ENCODE measurements at places on chromosomes 5 and 9.

GRCh38 chr5:137040024-137040423 is 459.1 kb downstream of the SPOCK1 start:
- no peak for DNase-seq

- DNase-seq, result no peak
These were observed 47.6 kb upstream of the ELOVL7 start for GRCh38 chr5:60891667-60892066.

DNA sequence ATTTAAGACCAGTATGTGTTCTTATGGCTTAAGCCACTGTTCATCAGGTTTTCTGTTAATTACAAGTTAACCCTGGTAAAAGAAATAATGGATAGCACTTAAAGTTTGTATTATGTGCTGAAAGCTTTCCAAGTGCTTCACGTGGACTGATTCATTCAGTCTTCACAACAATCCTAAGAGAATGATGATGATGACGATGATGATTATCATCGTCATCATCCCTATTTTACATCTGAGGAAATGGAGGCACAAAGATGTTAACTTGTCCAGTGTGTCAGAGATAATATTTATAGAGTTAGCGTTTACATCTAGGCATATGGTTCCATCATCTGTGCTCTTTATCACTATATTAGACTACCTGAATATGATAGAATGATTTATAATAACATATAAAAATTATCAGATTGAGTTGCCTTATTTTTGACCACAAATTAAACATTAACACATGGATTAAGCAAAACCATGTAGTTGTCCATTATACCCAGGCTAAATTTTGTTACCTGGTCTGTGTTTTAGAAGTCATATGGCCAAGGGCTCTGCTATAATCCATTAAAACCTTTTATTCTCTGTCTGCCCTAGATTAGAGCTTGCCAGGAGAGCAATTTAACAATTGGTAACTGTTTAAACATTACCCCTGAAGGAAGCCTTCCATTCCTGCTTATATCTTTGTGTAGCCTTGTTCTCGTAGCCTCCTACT is 102.3 kb upstream of the MAP3K1 start:
- DNase-seq, result no peak

DNA sequence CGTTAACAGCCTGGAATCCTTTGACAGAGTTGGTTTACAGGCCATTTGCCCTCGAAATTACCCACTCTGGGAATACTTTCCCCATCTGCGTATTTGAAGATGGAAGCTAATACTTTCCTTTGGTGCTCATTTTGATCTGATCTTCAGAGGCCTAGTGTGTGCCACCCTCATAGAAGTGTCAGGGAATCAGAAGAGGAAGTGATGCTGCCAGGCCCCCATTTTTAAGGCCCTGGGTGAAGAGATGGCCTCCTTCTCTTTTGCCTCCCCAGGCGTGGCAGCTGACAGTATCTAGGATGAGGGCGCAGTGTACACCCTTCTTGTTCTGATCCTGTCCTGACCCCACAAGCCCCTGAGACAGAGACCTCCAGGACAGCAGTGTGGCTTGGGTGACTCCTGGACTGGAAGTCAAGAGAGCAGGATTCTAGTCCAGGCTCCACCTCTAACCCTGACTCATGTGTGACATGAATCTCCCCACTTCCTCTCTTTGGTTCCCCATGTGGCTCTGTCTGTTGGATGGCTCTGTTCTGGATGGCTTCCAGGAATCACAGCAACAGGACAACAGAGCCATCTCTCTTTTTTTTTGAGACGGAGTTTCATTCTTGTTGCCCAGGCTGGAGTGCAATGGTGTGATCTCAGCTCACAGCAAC is 27.8 kb downstream of the CSF1R start:
- no peak for DNase-seq

- DNase-seq, result no peak
These were observed 81.9 kb downstream of the TNC start for GRCh38 chr9:115035841-115036612.

DNA sequence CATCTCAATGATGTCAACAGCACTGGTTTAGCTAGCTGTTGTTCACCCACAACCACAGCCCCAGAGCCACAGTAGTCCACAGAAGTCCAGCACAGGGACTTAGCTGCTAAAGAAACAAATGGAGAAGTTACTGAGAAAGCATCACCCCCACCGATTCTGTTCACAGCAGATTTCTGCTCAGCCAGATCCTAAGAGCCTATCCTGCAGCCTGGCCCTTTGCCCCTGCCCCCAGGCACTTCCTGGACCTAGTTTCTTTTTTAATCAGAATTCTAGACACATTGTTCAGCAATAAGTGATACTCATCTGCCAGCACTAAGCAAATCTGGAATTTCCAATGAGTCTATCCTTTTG is 7.4 kb downstream of the B4GALT1 start:
- DNase-seq, result peak; percentile 81

DNA sequence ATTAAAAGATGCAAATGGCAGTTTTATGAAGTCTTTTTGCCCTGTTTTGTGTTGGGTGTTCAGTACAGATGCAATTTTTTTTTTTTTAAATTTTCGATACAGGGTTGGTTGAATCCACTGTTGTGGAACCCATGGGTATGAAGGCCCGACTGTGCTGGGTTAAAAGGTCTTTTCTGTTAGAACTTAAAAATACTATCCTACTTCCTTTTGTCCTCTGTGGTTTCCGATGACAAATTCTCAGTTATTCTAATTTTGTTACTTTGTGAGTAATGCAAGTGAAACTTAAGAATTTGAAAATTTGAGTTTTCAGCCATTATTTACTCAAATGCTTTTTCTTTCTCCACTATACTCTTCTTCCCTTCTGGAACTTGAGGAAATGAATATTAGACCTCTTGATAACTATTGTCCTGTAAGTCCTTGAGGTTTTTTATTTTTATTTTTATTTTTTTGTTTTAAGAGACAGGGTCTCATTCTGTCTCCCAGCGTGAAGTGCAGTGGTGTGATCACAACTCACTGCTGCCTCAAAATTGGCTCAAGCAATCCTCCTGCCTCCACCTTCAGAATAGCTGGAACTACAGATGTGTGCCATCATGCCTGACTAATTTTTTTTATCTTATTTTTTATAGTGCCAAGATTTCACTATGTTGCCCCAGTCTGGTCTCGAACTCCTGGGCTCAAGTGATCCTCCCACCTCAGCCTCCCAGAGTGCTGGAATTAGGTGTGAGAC is 67.5 kb downstream of the ZCCHC7 start:
- DNase-seq, result no peak

- DNase-seq, result no peak
These were observed 96.3 kb upstream of the CPEB4 start for GRCh38 chr5:173791878-173792277.

GRCh38 chr9:104914466-104914865 is 13.5 kb downstream of the ABCA1 start:
- DNase-seq, result no peak

DNA sequence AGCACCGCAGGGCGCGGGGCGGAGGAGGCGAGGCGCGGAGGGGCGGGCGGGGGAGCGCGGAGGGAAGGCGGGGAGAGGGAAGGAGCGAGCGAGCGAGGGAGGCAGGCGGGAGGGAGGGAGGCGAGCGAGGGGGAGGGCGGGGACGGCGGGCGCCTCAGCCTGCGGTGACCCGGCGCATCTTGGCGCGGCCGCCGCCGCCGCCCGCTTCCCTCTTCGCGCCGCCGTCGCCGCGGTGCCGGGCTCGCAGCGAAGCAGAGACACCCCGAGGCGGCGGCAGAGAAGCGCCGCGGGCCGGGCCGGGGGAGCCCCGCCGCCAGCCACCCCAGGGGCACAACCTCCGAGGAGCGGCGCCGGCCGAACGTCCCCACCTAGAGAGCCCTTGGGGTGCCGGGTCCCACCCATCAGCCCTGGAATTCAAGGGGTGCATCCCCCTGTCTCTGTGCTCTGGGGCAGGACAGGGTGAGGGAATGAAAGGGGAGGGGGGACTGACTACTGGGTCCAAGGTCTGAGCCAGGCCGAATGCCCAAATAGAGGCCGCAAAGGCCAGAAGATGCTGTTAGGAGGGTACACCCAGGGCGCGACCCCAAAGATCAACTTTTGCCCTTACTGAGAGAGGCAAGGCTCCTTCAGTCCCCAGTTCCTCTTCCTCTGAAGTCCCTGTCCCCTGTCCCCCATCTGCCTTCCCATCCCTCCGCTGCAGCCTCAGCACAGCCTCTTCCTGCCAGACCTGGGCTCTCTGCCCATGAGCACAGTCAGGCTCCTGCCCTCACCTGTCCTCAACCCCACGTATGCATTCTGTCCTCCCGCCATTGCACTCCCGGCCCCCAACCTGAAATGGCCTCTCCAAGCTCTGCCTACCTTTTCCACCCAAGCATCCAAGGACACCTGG is at the start of gene ADAMTS2:
Gene ADAMTS2, minus strand, starts transcription at position 29 of the 889 bp plus-strand sequence. CDS start 133 bp downstream, outside the sequence.
- no peak for DNase-seq

- DNase-seq, result no peak
These were observed 52.0 kb downstream of the OLFM1 start for GRCh38 chr9:135139366-135139959.

GRCh38 chr9:115275753-115276152 is 157.8 kb upstream of the TNC start:
- DNase-seq, result no peak

DNA sequence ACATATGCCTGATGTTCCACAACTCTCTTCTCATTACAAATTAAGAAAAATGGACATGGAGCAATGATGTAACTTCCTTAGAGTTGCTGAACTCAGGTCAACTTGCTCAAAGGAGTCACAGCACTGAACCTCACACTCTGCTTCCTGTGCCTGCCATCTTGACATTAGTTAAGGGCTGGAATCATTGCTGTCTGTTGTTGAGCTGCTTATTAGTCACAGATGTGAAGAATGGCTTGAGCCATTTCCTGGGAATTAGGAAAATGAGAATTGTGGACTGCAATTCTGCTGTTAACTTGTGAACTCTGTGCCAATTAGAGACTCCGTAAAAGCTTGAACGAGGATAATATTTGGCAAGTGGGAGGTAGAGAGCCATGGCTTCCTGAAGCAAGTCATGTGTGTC is 212.0 kb downstream of the ADAMTS12 start:
- no peak for DNase-seq

GRCh38 chr5:95760273-95761191 is 29.4 kb downstream of the RHOBTB3 start:
- DNase-seq, result peak; percentile 56

DNA sequence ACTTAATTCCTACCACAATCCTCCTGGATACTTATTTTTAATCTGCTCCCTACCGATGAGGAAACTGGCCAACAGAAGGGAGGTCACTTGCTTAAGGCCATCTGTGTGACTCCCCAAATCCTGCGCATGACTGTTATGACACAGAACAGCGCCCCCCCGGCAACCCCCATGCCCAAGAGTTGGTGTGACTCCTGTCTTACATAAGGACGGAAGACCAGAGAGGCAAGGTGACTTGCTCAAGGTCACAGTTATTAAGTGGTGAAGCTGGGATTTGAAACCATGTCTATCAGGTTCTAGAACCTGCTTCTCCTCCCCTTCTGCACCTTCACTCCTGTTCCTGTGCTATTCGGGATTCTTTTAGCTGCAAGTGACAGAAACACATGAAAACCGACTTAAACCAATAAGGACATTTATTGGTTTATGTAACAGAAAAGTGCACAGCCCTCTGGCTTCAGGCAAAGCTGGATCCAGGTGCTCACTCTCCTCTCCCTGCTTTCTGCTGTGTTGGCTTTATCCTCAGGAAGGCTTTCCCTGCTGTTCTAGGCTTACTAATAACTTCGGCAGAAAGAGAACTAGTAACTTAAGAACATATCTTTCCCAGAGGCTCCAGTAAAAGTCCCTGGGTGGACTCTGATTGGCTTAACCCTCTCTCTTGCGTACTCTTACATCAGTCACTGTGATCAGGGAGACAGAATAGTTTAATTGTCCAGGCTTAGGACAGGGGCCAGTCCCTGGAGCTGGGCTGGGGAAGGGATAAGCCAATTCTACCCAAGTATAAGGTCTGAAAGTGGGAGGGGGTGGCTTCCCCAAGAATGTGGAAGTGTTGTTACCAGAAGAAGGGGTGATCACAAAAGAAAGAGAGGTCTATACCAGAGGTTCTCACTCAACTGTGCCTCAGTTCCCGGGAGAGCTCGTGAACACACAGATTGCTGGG is 43.7 kb downstream of the FGF18 start:
- DNase-seq, result no peak

DNA sequence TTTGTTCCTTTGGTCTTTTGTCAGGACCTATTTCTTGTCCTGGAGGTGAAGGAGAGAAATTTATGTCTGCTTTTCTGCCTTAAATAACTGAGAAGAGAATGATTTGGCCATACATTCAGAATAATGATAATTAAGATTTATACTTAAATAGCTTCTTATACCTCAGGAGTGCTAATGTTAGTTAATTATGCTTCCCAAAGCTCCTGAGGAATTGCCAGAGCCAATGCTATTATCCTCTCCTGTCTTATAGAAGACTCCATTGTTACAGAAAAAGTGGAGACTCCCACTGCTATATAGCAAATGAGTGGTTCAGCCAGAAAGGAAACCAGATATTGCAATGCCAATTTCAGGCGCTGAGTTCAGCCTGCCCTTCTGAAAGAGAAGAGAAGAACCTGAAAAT is 67.0 kb downstream of the NTRK2 start:
- no peak for DNase-seq

GRCh38 chr5:177336112-177336511 is 15.4 kb downstream of the LMAN2 start:
- DNase-seq, result no peak

GRCh38 chr9:92728831-92729734 is 35.5 kb downstream of the BICD2 start:
- DNase-seq, result peak; percentile 80

GRCh38 chr9:135888766-135889394 is 18.5 kb downstream of the CAMSAP1 start:
- no peak for DNase-seq

- no peak for DNase-seq
These were observed 442.7 kb upstream of the CD180 start for GRCh38 chr5:67639313-67639712.

DNA sequence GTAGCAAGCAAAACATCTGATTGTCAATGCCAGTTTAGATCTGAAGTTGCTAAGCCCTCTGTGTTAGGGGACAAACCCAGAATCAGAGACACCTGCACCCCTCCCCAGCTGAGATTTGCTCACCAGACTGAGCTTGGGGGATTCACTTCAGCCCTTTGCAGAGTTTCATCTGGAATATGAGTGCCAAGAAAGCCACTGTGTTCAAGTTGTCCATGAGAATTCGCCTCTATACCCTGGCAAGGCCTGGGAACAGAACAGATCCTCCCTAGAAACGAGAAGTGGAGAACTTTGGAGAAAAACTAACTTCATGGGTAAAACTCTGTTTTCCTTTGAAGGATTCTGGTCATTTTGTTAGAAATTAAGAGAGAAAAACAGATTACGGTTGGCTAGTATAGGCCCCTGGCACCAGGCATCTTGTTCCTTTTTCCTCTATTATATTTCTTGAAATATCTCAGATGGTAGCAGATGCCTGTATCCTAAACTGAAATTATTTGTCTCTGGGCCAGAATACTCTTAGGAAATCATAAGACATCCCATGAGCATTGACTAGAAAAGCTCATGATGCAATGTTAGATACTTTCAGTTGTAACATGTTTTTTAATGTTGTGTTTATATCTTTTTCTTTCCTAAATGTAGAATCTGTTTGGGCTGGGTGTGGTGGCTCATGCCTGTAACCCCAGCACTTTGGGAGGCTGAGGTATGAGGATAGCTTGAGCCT is 64.4 kb downstream of the SNX18 start:
- DNase-seq, result no peak
